ENCODE measurements at places on chromosomes 3 and 15. TPM values are rescaled to one million over a fixed set of nuclear protein-coding genes. Genes with fewer than 3 reads are reported as not detected.

DNA sequence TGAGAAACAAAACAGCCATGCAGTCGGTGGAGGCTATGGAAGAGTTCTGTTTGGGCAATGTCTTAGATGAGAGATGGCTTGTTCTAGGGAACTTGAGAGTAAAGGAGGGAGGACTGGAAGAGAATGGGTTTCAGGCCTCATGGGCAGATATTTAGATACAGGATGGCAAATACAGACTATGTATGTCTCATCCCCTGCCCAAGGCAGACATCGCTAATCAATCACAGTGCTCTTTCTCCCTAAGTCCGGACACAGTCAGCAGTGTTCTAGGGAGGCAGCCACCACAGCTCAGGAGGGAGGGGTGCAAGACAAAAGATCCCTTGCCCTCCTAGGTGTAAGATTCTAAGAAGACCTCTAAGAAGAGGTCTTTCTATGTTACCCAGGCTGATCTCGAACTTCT, 159.3 kb upstream of the TLE3 start:
- DNase-seq = no peak

DNA sequence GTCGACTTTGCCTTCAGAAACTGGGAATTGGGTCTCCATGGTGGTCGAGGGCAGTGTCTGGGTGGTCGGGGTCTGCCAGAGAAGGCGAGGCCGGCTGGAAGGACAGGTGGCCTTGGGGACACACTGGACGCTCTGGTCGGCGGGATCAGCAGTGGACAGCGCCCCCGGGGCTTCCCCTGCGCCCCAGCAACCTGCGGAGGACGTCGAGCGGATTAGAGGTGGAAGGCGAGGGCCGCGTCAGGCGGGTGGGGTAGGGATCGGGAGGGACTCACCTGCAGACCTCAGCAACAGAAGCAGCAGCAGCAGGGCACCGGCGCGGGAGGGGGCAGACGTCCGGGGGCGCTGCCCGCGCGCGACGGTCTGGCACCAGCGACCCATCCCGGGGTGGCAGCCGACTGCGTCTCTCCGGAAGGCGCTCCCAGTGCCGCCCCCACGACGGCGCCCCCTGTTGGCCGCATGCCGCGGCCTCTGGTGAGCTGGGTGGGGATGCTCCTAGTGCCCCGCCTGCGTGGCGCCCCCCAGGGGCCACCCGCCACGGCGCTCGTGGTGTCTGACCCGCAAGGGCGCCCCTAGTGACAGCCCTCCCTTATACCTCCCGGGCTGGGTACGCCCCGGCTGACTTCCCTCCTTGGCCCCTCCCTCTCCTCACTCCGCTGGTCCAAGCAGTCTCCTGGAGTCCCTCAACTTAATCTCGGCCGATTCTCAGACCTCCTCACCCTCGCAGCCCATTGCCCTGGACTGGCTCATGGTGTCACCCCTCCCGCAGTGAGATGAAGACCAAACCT, at the start of gene PRSS50:
Gene PRSS50 (minus strand): TSS at position 423 of the 785 bp plus-strand sequence. CDS start 45 bp downstream, at position 378.
- peak; percentile 11 for DNase-seq

- no peak for DNase-seq
These were observed 3.5 kb upstream of the PARP16 start for GRCh38 chr15:65290228-65290627.

DNA sequence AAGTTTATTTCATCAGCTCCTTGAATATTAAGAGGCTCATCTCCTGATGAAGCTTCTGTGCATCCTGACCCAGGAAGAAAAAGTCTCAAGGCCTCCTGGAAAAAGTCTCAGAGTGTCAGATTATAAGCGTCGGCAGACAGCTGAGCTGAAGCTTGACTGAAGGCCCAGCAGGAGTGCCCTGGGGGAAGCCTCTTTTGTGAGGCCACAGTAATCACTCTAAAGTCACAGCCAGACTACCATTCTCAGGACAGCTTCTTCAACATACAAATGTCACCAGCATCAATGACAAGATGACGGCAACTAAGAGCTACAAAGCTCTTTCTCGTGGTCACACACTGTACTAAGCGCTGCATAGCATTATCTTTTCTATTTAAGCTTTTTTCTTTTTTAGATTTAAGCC, 72.7 kb upstream of the LRRN1 start:
- DNase-seq = no peak

DNA sequence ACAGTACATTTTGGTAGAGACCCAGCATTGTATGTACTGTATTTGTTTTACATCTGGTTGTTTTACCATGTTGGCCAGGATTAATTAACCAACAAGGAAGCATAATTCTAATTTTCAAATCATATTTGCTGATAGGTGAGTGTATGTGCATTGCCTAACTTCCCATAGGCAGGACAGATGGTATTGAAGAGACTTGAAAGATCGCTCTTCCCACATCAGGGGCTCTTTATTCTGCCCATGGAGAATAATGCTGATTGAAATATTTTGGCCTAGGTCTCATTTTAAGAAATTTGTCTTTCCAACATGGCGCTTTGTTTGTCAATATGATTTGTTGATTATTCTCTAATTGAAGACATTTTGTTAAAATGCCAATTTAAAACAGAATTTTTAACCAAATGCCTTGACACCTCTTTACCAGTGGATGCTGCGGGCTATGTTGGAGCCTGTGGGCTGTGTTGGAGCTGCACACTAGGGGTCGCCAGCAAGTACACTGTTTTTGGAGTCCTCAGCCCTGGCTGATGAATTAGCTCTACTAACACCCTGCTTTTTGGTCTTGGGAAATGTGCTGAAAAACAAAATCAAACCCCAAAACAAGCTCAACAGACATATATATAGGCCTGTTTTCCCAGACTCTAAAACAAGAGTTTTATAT, 5.3 kb downstream of the P2RY12 start:
- DNase-seq = no peak

DNA sequence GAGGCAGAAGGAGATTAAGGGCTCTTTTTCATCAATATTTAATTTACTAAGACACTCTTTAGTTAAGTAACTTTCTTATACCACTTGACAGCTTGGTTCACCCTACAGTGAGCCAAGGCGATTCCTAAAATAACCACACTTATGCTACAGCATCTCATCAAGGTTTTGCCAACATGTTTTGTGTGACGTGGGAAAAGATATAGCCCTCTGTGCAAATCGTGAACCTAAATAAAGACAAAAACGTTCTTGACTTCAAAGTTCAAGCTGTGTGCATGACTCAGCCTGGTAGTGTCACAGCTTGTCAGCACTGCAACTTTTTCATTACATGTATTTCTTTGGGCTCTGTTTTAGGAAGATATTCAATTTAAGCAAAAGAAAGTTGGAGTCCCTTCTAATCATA, 297.0 kb upstream of the EPHA3 start:
- DNase-seq = no peak

GRCh38 chr3:131560795-131561194, 58.0 kb upstream of the MRPL3 start:
- no peak for DNase-seq

DNA sequence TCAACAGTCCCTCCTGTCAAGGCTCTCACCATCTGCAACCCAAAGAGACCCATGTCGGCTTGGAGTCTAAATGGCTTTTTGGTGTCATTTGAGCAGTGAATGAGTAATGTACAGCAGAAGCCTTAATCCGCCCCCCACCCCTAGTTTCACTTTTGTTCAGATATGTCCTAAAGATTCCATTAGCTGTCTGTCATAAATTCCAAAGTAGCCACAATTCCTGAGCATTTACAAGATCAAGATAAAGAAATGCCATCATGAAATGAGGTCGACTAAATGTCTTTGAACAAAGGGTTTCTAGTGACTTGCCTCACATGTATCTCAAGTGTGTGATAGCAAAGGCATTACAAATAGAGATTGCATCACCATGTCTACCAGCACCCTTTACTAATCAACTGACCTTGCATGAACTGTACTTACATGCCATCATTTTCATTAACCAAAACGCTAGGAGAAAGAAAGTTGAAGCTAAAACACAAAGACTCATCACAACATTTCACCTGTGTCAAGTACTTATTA, 123.8 kb upstream of the PHLDB2 start:
- no peak for DNase-seq

DNA sequence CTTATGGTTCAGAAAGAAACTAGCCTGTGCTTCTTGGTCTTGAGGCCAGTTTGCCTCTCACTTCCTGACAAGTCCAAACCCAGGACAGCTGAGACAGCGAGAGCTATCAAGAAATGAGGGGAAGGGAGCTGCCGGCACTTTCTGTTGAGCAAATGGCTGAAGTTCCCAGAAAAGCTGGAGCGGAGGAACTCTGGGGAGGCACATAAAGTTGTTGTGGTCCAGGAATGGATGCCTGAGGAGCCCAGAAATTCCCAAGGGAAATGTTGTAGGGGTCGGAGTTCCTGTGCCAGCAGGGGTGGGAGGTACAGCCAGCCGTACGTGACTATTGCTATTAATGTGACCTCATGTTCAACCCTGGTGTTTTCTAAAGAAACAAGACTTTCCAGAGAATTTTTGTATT, 98.8 kb upstream of the TNFAIP8L3 start:
- no peak for DNase-seq

GRCh38 chr3:13426591-13426990, 6.5 kb upstream of the NUP210 start:
- DNase-seq = no peak

GRCh38 chr3:65706776-65707568, 331.7 kb downstream of the MAGI1 start:
- no peak for DNase-seq

GRCh38 chr15:65038836-65039235, 6.4 kb upstream of the SLC51B start:
- DNase-seq = no peak

DNA sequence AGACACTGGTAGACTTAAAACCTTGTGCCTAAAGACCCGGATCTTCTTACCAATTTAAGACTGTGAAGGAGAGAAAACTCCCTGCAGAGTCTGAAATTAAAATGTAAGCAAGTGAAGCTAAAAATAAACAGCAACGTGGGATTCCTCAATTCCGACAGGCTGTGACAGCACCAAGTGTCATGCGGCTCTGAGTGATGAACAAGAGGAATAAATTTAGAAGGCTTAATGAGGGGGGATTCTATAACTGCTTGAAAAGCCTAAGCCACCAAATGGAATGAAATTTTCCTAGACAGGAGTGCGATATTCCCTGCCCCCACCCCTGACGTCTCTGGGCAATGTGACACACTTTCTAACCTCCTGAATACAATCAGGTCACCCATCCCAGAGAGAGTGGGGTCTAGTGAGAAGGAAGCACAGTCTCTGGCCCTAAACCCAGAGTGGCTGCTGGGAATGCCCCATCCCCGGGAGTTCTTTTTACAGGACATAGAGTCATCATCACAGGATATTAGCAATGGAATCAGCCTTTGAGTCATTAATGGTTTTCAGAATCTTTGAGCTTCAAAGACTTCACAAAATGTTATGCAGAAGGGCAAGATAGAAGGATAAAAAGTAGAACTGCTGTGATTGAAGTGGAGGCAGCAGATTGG, 114.3 kb downstream of the EDEM1 start:
- no peak for DNase-seq

- DNase-seq = peak; percentile 65
These were observed 27.6 kb upstream of the TRPM1 start for GRCh38 chr15:31128919-31129768.

DNA sequence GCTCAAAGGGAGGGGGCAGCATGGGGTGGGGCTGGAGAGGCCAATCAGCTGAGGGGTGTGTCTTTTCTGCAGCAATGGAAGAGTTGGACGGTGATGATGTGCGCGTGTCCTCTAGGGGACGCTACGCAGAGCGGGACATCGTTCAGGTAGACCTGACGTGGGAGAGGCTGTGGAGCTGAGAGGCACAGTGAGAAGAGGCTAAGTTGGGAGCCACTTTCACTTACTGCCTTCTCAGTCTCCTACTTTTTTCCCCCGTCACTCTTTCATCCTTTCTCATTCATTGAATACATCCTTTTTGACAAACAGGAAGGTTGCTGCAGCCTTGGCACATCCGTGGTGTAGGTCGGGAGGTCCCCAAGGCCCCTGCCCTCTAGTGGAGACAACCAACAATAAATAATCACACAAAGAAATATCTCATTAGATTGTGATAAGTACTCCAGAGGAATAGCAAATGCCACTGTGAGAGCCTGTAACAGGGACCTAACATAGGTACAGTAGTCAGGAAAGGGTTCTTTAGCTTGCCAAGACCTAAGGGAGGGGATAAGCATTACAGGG, 4.4 kb upstream of the BRPF1 start:
- DNase-seq = peak; percentile 75

DNA sequence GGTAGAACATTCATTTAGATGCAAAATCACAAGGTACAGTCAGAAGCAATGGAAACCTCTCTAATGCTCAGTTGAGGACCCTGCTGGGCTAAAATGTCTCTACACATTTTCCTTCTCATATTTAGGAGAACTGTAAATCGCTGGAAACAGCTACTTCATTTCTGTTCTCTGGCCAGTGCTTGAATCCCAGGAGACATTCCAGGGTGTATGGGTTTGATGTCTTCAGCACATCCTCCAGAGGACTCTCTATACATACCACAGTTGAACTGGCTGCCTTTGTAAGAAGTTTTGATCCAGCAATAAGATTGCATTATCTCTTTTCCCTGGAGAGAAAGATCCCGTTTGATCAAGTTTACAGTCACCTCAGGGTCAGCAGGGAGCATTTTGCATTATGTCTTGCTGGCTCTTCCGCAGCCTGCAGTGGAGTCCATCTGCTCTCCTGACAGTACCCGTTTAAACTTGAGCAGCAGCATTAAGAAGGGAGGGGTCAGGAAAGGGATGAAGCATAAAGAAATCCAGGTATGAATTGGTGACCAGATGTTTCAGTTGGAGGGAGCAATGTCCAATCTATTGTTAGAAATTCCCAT, 676.0 kb downstream of the EPHA3 start:
- DNase-seq = no peak

DNA sequence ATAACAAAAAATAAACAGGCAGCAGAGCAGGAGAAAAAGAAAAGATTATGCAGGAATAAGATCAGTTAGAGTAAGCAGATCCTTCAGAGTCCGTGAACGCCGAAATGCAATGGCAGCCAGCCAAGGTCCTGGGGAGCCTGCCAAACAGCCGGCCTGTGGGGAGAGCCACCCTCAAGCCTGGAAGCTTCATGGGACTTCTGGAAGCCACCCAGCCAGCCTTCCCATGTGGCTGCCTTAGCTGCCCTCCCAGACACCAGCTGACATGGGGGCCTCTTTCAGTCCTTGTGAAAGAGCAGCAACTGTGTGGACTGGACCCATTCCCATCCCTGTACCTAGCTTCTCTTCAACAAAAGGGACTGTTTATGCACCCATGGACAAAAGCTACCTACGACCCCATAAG, 64.9 kb upstream of the RAD18 start:
- DNase-seq = no peak

- no peak for DNase-seq
These were observed 18.3 kb downstream of the MYZAP start for GRCh38 chr15:57609805-57610529.

GRCh38 chr3:78846718-78847117, 921.1 kb downstream of the ROBO1 start:
- no peak for DNase-seq

DNA sequence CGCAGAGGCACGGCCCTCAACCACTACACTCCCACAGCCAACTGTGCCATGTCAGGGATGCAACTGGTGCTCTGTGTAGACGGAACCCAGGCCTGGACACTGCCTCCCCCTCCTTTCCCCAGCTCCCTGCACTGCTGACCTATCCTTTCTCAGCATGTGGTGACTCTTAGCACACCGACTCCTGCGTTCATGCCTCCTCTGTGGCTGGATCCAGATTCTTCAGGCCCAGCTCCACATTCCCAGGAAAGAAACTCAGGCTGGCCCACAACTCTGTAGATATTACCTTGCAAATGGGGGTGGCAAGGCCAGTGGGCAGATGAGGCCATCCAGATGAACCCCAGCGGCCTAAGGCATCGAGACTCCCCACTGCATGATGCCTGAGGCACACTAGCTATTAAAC, 272.7 kb downstream of the OCA2 start:
- DNase-seq = no peak

Gene BCL2A1
- 28.5 TPM for total RNA-seq

Gene PYGO1
- not detected for total RNA-seq

Gene KIF9
- total RNA-seq = 3.2 TPM

Gene CIP2A
- 3.4 TPM for total RNA-seq

Gene MLH1
- total RNA-seq = 30.3 TPM

Gene VWA5B2
- total RNA-seq = not detected

Gene ADGRG7
- total RNA-seq = not detected
